ENCODE measurements at places on chromosomes 7 and 10.

- no peak for DNase-seq
Observed at GRCh38 chr10:100986623-100986951, 710 bp downstream of the MRPL43 start.

DNA sequence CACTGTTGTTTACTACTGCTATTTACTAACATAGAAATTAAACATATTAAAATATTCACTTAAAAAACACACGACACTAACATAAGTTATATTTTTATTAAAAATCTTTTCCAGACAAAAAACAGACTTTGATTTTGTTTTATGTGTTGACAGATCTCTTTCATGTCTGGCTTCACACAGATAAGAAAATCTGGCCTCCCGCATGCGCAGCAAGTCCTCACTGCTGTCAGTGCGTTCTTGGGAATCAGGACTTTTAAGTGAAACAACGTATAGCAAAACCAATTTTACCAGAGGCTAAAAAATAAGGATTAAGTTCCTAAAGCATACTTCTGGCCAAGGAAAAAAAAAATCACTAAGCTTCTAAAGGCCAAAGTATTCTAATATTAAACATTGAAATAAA is 1.2 kb upstream of the IDI1 start:
- DNase-seq: no peak

DNA sequence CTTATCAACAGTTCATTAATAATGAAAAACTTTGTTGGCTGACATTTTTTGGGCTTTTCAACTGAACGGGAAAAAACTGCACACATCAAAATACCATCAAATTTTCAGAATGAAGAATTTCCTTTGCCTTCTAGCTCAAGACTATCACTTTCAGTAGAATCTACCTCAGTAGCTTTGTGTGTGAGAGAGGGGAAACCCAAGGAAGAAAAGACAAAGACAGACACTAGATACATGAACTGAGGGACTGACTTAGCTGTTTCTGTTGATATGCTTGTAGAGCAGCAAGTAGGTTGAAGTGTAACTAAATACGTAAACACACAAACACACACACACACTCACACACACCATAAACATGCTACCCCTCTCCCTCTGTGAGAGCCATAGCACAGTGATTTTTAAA is 257.1 kb downstream of the CDK14 start:
- DNase-seq: no peak

- DNase-seq: no peak
Observed at GRCh38 chr10:12350167-12350872, 973 bp downstream of the CAMK1D start.

DNA sequence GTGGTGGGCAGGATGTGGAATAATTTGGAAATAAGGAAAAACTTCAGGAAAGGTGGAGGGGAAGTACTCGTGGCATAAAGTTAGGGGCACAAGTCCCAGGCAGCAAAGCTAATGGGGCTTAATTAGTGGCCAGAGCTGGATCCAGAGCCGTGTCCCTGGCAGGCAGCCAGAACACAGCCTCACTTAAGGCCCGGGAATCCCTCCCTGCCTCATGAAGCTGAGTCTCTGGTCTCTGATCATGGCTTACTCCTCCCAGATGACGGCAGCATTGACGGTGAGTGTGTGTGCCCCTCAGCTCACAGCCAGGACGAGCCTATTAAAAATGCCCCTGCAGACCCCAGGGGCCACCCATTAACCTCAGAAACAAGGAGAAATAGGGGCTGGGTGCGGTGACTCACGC is 48.2 kb upstream of the NPTX2 start:
- DNase-seq: no peak

DNA sequence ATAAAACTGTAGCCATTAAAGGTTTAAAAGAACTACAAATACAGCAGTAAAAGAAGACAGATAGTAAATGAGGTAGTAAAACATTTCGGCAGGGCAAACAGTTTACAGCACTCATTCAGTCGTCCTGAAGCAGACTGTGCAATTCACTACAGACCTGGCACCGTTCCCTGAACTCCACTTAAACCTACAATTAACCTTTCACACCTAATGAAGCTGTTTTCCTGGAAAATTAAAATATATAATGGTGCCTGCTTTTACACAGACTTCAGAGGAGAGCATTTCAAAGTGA is 335.3 kb downstream of the GFRA1 start:
- no peak for DNase-seq
